ENCODE measurements at places on chromosomes 4 and X.

GRCh38 chrX:136766785-136767103, 14.0 kb downstream of the ARHGEF6 start:
- peak; percentile 23 for DNase-seq

GRCh38 chr4:36303426-36304137, 22.2 kb downstream of the DTHD1 start:
- no peak for DNase-seq

- peak; percentile 58 for DNase-seq
Observed at GRCh38 chrX:31423609-31424189, 351.9 kb upstream of the FTHL17 start.

DNA sequence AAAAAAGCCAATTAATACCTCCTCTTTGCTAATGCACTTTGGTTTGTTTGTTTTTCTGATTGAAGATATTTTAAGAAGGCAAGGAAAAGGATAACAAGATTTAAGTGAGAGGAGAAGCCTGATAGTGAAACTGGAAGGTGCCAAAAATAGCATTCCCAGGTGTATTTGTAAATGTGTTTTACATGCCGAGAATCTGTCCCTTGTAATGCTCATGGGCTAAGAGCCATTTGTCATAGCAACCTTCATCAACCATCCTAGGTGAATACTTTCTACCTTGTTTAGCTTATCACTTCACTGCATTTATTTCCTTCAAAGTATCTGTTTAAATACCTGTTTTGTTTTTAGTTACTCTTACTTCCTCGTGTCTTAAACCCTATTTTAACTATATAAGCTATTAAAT, 127.8 kb downstream of the KCTD8 start:
- no peak for DNase-seq

DNA sequence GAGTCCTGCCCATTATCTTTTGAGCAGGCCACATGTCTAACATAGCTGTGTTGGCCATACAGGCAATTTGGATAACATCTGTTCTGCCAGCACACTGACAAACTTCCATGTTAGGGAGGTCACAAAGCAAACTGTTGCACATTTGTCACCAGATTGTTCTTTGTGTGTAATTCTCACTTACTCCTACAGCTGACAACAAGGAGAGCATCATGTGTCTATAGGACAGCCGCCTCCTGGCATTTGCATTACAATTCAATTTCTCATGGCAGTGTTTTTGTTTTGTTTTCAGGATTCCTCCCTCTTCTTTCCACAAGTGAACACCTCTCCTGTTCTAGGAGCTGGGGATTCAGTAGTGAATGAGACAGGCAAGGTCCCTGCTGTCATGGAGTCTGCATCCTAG, 94.3 kb upstream of the LEF1 start:
- DNase-seq: no peak

DNA sequence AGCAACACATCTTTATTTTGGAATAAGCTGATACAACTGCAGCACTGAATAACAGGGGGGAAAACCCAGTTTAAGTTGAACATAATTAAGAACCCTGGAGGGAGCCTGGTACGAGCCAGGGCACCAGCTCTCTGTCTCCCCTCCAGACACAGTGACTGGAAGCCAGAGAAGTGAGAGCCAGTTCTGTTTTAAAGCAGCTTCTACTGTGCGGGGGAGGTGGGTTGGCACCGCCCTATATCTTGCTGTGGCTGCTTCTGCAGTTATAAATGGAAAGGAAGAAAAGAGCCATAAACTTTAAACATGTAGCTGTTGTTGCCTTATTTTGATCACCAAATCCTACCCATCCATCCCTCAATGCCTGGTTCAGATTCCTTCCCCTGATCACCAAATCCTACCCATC, 207.9 kb upstream of the ANXA3 start:
- peak; percentile 31 for DNase-seq

GRCh38 chr4:155179216-155179615, 29.2 kb upstream of the NPY2R start:
- no peak for DNase-seq

DNA sequence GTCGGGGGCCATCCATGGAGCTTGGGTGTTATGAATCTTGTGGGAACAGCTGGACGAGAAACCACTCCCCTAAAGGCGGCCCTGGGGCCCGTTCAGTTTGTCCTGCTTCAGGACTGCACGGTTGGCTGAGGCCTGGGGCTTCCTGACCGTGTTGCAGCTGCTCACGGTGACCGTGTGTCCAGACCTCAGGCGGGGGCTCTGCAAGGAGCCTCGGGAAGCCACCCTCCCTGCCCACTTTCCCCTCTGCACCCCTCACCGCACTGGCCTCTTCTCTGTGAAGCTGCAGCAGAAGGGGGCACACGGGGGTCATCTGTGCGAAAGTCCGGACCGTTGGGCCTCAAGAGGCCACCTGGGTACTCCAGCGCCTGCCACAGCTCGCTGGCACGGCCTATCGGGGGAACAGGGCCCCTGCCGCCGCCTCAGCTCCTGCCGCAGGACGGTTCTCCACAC, 29.4 kb downstream of the UVSSA start:
- no peak for DNase-seq

DNA sequence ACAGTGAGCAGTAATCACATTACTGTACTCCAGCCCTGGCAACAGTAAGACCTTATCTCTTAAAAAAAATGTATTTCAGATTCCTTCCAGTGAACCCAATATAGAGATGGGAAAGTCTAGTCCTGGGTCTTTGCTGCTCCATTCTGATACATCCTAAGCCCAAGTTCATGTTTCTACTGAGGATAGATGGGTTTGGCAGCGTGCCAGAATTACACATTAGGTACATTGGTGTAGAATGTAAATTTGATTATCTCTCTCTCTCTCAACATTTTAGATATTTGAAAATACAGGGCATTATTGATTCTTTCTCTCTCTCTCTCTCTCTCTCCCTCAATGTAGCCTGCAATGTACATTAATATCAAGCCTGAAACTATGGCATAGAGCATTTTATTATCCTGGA, 43.5 kb upstream of the ZNF330 start:
- DNase-seq: no peak

DNA sequence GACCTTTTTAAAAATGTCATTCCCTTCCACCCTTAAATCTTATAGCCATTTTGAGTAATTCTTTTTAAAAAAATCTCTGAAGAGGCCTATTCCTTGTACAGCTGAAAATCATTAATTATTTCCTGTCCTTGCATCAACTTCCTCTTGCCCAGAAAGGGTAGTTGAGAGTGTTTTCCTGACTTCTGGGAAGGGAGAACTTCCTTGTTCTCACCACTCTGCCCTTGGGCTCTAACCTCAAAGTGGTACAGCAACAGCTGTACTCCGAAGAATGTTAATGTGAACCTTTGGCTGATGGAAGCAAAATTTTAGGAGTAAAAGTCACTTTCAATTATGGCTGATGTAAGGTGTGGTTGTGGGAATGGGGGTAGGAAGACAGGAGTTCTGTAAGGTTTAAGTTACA, 15.1 kb upstream of the FABP2 start:
- DNase-seq: no peak

DNA sequence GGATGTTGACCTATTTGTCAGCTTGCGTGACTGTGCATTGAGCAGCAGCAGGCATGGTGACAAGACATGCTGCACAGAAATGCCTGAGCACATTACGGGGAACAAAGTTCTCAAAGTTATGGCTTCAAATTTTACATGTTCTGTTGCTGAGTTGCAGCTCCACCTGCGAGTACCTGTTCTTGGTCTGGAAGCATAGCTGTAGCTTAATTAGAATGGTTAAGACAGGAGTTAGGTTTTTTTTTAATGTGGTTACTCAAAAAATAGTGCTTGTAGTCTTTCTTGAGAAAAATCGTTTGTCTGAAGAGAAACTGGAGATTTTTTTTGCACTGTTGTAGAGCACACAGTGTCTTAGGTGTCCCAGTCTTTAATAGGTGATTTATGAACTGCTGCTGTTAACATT, 38.8 kb upstream of the GNPDA2 start:
- no peak for DNase-seq

DNA sequence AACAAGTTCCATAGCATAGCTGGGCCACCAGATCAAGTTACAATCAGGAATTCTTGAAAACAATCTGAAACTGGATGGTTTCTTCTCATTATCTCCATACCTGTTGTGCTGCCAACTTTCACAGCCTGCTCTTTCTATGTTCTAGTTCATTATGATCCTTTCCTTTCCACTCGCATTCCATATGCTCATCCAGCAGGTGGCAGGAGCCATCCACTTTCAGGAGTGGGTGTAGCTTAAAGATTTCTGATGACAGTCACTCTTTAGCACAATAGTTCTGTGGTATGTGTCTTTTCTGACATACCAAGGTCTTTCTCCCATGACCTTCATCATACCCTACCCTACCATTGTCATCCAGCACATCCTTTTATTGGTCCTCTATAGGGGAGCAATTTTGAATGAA, 46.4 kb downstream of the PAGE2 start:
- DNase-seq: peak; percentile 47

GRCh38 chr4:107740950-107741701, 21.1 kb upstream of the PAPSS1 start:
- peak; percentile 49 for DNase-seq

DNA sequence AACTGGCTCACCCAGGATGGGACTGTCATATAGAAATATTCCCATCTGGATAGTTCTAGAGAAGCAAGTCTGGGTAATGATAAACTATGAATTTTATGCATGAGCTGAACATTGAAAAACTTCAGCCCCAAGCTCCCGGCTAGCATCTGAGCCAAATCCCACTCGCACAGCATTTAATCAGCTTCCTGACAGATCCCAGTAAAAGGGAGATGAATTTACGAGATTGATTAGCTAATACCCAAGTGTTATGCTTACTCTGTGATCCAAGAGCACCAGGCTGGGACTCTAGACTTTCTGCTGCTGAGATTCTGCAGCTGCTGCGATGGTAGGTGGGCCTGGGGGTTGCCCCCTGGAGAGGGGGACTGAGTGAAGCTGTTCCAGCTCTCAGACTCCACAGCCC, 28.0 kb downstream of the FRMPD3 start:
- no peak for DNase-seq

DNA sequence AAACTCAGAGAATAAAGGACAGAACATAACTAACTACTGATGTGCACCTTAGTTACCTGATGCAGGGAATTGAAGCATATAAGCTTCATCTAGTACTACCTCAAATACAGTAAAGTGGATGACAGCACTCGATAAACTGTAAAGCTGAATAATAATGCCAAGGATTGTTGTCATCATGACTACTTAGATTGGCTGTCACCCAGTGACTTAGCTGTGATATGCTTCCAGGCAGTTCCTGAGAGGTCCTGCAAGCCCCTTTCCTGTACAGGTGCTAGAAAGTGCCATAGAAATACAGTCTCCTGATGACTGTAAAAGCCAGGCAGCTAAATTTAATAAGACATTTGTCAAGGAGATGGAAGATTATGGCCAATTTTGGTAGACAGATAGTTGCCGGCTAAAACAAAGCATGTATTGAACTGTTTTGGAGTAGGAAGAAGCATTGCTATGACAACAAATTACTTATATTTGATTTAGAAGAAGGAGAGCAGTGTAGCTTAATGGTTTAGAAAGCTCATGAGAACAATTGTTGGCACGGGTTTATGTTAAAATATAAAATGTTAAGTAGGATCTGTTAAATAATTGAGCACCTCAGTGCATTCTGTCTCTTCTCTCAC, 29.7 kb downstream of the TMEM164 start:
- peak; percentile 36 for DNase-seq

GRCh38 chrX:33379839-33380238, 168.5 kb upstream of the DMD start:
- no peak for DNase-seq

Data from GM23248 (cell line).